NCI-H187 (cell line): ENCODE measurements at places on chromosomes 3 and 15.

DNA sequence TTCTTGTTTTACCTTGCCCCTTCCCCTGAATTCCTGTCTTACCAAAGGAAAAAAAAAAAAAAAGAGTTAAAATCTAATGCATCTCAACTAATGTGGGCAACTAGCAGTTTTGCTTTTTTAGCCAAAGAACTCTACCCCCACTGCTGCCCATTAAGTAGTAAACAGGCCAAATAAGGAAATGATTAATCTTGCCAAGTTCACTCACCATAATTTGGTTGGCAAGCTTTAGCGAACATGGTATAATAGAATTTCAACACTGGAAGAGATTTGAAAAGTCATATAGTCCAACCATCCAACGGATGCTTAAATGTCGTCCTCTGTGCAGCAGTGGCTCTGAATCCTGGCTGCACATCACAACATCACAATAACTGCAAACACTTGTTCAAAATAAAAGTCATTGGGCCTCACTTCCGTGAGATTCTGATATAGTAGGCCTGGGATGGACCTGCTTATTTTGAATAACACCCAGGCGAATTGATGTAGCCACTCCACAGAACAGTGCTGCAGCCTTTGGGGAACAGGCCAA lies 142.0 kb upstream of the UBE2E1 start:
- no peak for DNase-seq

DNA sequence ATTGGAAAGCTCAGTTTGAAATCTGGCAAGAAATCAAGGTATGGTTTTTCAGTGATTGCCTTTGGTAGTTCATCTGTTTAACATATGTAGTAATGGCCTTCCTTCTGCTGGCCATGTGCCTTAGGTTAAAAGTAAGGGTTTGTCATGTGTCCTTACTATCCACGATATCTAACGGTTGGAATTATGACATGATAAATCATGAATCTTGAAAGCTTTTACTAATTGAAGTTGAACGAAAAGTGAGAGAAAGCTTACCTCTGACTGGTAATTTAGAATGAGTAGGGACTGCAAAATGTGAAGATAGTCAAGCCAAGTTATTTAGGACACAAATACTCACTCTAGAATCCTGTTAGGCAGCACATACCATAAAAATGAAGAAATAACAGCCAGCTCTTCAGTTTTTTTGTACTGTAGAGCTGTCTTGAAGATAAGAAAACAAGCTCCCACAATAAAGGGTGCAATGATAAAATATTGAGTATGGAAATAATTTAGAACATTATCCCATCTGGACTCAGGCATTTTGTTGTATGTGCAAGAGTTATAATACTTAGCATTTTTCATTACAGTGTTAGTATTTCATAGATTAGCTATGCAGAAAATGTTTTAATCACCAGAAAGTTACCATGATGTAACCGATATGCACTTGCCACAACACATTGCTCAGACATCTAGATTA lies 303.4 kb downstream of the ZNF385D start:
- no peak for DNase-seq

GRCh38 chr3:10957976-10958749 lies 34.4 kb upstream of the SLC6A1 start:
- DNase-seq, result peak; percentile 25

DNA sequence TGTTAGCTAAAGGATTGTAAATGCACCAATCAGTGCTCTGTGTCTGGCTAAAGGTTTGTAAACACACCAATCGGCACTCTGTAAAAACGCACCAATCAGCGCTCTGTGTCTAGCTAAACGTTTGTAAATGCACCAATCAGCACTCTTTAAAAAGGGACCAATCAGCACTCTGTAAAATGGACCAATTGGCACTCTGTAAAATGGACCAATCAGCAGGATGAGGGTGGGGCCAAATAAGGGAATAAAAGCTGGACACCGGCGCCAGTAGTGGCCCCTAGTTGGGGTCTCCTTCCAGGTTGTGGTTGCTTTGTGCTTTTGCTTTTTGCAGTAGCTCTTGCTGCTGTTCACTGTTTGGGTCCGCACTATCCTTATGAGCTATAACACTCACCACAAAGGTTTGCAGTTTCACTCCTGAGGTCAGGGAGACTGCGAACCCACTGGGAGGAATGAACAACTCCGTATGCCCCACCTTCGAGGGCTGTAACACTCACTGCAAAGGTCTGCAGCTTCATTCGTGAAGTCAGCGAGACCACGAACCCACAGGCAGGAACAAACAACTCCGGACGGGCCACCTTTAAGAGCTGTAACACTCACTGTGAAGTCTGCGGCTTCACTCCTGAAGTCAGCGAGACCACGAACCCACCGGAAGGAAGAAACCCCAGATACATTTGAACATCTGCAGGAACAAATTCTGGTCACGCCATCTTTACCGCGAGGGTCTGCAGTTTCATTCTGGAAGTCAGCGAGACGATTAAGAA lies 1.1 kb upstream of the SUCLG2 start:
- DNase-seq, result no peak

DNA sequence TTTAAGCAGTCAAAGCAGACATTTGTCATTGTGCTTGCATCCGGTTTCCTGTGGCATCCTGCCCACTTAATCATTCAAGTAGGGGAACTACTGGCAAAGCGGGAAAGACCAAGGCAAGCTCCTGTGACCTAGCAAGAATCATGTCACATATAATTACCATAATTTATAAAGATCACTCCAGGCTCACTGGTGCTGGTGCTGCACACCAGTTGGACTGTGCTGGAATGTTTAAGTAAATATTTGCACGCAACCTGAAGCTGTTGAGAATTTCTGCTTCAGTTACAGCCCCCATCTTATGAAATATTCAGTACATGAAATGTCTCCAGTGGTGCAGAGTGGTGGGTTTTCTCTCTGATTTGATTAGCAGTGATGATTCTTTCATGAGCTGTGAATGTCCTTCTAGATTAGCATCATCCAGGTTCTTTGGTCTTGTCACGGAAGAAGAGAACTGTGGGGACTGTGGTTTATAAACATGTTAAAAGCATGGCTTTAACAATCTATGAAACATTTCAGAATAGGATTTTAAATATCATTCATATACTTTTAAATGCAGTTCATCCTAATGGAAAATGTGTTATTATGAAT lies 621.3 kb upstream of the EPHA6 start:
- DNase-seq, result no peak

- no peak for DNase-seq
These were observed at the start of gene WNT5A for GRCh38 chr3:55486857-55487380. WNT5A (minus strand) TSS chr3:55487306; CDS start chr3:55486985, 321 bp downstream.

GRCh38 chr3:28601291-28601690 lies 252.7 kb upstream of the AZI2 start:
- no peak for DNase-seq

DNA sequence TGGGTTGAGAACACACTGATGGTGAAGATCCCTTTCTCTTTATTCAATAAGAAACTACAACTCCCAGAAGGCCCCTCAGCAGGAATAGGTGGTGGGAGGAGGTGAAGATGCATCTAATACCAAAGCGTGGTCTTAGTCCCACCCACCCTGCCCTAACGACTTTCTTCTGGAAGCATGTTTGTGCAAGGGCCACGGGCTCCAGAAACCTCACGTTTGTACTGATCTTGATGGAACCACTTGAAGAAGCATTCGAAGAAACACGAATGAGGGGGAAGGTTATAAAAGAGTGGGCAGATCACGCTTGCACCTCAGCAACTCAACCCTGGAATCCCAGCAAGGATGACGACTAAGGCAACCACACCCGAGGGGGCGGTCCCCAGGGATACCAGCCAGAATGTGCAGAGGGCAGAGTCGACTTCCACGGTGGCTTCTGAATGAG lies 10.6 kb upstream of the SLC25A36 start:
- no peak for DNase-seq

- DNase-seq, result no peak
These were observed 95.8 kb downstream of the SEC22A start for GRCh38 chr3:123297627-123297899.

DNA sequence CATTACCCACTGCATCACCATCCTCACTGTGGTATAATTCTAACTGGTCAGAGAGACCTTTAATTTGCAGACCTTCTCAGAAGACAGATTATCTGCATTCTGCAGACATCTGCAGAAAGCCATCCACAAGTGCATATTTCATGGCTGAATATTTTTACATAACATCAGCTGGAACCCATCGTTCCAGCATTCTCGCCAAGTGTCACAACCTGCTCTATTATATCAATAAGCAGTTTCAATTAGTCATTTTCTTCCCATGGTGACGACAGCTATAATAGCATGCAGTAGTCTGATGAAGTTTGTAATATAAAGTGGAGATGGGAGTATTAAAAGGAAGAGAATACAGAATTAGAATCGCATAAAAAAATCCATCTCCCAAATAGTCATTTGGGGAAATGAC lies 334.7 kb downstream of the FHIT start:
- no peak for DNase-seq

DNA sequence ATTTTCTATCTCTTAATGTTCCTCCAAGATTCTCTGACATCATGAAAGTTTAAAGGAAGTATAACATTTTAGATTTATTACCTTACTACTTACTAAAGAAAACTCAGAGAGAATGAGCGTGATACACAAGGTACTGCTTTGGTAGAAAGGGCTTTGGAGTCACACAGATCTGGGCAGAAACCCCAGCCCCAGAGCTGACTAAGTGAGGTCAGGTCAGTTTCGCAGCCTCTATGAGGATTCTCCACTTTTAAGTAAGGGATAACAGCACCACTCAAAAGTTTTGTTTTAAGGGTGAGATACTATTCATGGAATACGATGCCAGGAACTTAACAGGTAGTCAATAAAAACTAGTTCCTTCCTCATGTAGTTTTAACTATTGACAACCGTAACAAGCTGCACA lies 76.1 kb downstream of the CLDN11 start:
- DNase-seq, result no peak

DNA sequence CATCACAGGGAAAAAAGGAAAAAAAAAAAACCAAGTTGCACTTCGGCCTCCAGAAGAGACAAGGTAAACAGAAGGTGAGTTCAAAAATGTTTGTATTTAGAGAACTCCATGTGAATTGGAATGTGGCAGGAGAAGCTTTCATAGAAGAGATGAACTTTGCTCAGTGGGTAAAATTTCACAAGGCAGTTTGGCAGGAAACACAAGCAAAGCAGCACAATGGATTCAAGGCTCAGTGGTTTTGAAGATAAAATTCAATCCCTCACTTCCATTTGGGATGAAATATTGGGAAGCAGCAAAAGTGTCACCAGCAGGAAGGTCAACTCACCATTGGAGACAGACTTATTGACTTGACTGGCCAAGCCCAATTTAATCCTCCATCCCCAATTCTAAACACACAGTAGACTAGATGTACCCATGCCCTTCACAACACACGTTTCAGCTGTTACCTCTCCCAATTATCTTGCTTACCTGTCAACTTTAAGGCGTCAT lies 256.7 kb upstream of the ICE2 start:
- no peak for DNase-seq

DNA sequence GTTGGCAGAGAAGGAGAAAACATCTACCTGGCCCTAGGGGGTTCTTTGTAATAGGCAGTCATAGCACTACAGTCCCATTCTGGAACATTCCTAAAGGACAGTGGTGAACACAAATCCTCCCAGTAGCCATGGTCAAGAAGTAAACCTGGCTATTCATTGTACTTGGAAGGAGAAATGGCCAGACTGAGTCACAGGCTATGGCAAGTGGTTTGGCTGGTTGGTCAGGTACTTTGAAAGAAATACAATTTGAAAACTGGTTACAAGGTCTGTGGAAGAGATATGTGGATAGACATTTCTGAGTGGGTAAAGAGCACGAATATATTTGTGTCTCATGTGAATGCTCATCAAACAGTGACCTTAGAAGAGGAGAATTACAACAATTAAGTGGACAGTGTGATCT lies 33.0 kb upstream of the FAN1 start:
- no peak for DNase-seq

- DNase-seq, result no peak
These were observed 25.0 kb upstream of the PYDC2 start for GRCh38 chr3:191435981-191436380.

DNA sequence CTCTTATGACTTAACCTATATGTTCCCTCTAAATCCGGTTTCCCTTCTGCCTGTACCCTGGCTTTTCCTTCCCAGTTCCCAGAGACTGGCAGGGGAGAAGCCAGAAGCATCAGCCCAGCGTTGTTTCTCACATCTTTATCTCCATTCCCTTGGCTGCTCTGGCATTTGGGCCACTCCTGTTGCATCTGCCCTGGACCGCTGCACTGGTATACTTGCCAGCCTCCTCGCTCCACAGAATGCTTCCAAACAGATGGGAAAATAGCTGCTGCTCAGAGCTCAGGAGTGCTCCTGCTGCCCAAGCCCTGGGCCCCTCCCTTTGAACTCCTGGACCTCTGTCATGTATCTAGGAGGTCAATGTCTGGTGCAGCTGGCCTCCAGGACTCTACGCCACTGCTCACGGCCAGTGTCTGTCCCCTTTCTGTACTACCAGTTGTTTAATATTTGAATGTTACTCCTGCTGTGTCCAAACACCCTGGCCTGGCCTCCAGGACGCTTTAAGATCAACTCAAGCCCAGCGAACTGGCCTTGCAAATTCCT lies 6.8 kb downstream of the SPINT1 start:
- DNase-seq, result no peak

DNA sequence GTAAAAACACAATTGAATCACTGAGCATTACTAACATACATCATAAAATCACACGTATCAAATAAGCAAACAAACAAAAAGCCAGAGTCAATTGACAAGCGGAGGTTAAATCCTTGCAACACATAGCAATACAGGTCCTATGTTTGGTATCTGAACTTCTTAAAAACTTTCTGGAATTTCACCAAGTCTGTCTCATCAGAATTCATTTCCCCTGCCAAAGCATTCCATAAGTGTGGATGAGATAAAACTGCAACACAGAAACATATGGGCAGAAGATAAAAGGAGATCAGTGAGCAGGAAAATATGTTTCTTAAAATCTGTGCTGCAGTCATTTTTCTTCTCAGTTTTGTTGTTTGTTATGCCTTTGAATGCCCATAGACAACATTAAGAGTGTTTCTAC lies 1155.5 kb downstream of the TBL1XR1 start:
- no peak for DNase-seq
